Activated naive CD8-positive, alpha-beta T cell treated with anti-CD3 and anti-CD28 coated beads, Interleukin-2, amount 50 U/mL, for 24 hours (primary cell): ENCODE measurements at places on chromosomes 2 and 18.

- no peak for DNase-seq
Observed at GRCh38 chr2:70247364-70248180, 856 bp downstream of the TIA1 start.

DNA sequence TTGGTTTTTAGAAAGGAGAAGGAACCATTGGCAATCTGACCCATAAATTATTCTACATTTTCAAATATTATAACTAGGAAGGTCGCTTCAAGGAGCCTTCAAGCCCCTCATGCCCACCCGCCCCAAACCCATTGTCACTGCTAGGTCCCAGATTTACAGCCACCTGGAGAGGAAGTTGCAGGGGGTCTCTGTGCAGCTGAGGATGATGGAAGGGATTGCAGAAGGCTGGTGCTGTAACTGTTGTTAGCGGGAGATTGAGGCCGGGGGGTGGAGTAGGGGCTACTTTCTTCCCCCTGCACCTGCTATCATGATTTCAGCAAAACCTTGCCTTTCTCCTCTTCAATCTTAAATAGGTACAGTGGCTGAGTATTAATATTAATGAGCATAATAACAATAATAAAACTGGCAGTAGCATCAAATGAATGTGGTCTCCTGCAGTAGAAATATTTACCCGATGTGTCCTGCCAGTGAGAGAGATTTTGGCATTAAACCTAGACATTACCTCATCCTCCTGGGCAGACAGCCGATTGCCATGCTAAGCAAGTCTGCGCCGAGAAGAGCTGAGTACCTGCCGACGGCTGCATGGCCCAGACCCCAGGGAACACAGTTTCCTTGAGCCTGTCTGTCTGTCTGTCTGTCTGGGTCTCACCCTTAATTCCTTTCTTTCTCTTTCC lies 225.4 kb downstream of the FAM210A start:
- no peak for DNase-seq

DNA sequence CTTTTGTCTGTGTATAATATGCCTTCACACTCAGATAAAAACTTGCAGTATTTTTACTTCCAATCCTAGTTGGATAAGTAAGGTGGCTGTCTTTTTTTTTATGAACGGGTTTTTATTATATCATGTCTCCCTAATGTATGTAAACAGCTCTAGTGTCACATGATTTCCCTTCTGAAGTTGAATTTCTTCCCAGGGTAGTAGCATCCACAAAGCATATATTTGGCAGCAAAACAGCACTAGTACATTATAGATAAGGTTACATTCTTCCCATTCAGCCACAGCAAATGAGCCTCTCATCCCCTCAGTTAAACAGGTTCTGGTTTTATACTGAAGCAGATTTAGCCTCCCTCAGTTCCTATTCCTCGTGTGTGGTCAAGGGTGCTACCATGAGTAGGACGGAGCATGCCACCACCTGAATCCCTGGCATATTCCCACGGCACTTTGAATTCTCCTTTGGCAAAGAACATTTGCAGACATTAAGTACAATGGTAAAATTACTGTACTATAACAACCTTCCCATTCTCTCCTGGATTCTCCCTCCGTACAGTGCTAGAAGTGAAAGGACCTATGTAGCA lies 15.4 kb upstream of the DTNA start:
- no peak for DNase-seq

GRCh38 chr2:36361396-36361795 lies 5.8 kb downstream of the CRIM1 start:
- no peak for DNase-seq

DNA sequence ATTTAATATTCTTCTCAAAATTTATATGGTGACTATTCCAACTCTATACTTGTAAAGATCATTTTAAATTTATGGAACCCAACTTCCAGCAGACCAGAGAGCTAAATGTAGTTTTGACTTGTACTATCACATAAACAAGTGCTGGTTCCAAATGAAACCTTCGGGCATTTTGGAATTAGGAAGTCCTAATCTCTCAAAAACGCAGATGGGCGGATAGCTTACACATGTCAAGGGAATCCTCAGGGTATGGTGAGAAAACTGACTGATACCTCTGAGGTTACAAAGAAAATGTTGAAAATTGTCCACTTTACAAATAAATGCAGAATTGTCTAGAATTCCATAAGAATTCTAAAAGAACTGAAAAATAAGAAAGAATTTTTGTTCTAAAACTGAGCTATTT lies 224.1 kb downstream of the SS18 start:
- no peak for DNase-seq

DNA sequence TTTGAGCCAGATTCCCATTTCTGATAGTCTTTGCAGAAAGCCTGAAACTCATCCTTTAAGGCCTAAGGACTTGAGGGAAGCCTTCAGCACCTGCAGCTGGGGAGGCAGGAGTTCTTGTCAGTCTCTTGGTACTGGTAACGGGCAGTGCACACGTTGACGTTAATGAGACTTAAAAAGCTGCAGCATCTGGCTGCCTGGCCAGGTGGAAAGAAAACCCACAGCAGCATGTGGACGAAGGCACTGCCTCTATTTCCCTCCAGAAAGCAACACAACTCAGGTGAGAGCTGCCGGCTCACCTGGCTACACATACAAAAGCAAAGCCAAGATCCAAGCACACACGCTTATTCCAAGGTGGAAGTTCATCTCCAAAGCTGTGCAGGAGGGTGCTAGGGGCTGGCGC lies 178.8 kb downstream of the ANAPC1 start:
- DNase-seq = no peak

DNA sequence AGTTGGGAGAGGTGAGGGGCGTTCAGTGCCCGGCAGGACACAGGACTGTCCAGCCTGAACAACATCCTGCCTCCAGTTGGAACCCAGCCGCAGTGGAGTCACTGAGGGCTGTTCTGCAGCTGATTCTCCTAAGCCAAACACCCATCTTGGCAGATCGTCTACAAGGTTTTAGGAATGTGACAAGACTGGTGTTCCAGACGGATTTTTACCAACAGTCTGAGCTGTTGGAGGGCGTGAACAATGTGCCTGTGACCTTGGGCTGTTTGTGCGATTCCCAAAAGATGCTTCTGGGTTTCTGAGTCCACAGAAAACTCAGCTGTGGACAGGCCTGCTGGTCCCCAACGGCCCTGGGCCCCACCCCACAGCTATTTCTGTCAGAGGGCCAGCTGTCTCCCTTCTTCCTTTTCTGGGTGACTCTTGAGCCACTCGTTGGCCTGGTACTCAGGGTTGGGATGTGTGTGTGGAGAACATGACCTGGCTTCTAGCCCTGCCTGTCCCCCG lies 5.7 kb downstream of the LRRFIP1 start:
- DNase-seq = no peak

GRCh38 chr2:8543060-8543382 lies 138.8 kb upstream of the ID2 start:
- DNase-seq = peak; percentile 61

DNA sequence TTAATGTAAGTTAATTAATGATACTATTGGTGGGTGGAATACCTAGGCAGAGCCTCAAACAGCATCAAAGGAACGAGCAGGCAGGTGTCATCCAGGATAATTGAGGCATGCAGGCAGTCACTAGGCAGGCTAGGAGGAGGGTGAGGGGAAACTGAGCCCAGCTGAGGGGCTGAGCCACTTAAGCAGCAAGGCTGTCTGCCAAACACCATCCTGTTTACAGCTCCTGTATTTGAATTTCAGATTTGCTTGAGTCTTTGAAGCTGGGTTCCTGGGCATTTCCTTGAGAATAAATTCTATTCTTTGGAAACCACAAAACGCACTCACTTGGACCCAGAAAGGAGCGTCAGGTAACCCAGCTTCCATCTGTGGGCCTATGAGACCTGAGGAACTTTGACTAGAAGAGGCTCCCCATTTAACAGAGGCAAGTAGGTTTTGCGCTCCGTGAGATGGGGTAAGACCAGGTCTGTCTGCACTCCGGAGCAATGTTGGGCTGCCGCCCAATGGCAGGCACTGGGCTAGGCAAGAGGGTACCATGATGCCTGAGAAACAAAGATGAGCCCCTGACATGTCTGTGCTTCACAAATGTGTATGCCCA lies 2.0 kb downstream of the EDAR start:
- DNase-seq = peak; percentile 14

DNA sequence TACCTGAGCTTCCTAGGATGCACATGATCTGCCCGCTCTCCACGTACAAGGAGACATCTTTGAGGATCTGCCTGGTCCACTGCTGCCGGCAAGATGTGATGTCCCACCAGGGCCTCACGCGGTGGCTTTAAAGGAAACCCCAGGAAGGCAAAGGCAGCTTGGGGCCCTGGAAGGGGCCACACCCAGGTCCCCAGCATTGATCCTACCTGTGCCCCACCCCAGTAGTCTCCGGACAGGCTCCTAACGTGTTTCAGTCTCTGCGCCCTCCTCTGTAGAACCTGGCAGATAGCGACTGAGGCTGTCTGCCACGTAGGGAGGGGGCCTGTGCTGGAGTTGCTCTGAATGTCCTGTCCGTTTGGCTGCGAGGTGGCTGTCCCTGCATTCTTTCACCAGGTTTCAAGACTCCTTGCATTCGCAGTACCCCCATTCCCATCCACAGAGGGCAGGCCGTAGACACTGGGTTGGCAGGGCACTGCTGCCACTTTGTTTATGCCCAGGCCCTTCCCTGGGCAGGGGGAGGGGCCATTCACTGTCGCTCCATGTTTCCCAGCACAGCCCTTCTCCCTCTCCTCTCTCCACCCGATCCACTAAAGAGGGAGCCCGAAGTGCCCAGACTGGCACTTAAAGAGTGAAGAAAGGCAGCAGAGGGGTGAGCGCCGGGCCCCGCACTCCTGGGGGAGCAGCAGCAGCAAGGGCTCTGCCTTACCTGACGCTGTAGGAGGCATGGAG lies 644 bp downstream of the ABCG5 start:
- DNase-seq = no peak

GRCh38 chr2:239689985-239690384 lies 289.2 kb upstream of the HDAC4 start:
- no peak for DNase-seq

DNA sequence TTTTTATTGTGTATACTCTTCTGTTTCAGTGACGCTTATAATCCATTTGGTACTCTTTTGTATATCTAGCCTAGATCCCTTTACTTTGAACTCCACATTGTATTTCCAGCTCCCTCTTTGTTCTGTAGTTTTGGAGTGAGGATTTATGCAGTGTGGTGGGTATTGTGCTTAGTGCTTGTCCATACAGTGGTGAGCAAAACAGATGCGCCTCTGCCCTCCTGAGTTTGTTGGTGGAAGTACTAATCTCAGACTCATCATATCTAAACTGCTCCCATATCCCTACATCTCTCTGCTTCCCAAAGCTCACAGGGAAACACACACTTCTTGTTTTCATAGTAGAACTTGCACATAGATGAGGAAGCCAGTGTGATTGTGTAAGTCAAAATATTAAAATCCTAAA lies 12.1 kb downstream of the PTCD3 start:
- DNase-seq = no peak

DNA sequence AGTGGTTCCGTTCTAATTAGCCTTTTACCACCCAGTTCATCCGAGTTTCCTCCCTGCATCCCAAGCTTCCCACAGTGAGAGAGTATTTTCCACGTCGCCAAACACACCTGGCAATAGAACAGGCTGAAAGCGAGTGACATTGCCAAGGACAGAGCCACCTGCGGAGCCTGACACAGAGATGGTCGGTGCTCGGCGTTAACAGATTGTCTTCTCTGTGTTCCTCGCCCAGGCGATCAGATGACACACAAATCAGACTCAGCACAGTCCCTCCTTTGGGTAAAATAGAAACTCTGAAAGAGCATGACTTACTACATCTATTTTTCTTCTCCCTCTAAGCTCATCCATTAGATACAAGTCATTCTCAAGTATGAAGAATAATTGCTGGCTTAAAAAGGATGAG lies 107.7 kb downstream of the CD226 start:
- no peak for DNase-seq

- DNase-seq = no peak
Observed at GRCh38 chr2:41764131-41764530, 283.7 kb upstream of the PKDCC start.

DNA sequence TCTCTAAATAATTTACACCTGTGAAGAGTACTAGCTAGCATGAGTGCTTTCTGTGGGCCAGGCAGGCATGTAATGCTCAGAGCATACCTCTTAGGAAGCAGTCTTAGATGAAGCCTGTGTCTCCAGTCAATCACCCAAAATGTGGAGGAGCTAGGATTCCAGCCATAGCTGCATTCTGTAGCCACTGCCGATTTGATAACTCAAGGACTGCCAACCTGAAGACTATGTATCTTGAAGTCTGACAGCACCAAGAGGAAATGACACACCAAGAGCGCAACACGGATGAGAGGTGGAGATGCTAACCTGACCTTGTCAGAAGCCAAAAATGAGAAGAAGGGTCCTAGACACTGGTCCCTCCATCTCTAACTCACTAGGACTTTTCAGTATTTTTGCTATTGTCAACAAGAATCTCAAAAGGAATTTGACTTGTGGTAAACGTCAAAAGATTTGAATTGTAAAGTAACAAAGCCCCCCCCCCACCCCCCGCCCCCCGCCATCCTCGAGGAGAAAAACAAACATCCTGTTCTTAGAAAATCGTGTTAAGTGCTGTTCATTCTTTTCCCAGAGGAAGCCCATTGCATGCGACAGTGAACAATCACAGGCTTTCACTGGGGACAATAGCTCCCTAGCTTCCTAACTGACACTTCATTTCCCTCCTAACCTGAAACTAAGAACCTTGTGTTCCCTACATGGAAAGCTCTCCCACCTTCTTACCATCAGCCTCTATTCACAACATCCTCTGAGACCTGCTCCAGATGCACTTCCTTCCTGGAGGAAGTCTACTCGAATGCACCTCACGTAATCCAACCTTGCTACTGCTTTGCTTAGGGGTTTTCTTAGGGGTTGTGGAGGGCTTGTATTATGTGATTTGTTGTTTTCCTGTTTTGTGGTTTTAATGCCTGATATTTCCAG lies 14.7 kb downstream of the CDC42EP3 start:
- DNase-seq = no peak

GRCh38 chr2:215409331-215410127 lies 26.3 kb downstream of the FN1 start:
- DNase-seq = peak; percentile 49

- DNase-seq = no peak
Observed at GRCh38 chr2:32910883-32911598, 35.7 kb upstream of the LTBP1 start.

DNA sequence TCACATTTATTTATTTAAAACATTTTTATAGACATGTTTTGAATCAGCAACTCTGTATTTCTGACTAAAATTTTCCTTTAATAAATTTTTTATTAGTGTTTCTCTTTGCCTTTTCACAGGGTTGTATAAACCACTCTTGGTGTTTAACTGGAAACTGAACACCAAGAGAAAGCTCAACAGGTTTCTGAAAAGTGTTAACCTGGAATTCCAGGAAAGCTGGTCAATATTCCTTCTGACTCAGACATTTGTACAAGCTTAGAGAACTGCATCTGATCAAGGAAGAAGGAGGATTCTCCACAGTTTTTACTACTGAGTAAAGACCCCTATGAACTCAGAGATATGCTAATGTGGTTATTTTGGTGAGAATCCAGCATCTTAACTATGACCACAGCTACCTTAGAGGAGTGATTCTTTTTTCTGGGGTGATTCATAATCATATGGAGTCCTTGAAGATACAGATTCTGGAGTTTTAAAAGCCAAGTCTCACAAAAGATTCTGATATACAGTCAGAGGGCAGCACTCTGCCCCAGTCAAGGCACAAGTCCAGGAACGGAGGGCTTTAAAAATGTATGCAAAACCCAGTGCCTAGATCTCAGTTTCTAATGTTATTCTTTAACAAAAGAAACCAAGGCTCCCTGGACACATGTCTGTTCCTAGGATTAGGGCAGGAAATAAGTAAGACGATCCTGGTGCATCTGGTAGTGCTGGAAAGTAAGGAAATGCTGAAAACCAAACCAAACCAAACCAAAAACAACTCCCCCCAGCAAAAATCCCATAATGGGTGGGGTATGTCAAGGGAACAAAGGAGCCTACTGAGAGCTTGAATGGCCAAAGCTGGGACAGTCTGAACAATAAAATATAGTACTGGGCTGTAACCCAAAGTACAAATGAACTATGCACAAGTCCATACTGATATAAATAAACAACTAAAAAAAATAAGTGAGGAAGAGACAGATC lies 85.1 kb upstream of the FZD5 start:
- no peak for DNase-seq
